ENCODE measurements at places on chromosomes 1 and 21. TPM values are rescaled to one million over a fixed set of nuclear protein-coding genes. Genes with fewer than 3 reads are reported as not detected.

The ZBTB8A gene
- 1.9 TPM for total RNA-seq

The CD101 gene
- total RNA-seq, result 0.03 TPM

The RIMKLA gene
- total RNA-seq, result 0.61 TPM

The CXADR gene
- 14.3 TPM for total RNA-seq
